Occipital lobe (tissue), 3 donors: ENCODE measurements at places on chromosomes 13 and 19. TPM values are rescaled to one million over a fixed set of nuclear protein-coding genes. Genes with fewer than 3 reads are reported as not detected.

DNA sequence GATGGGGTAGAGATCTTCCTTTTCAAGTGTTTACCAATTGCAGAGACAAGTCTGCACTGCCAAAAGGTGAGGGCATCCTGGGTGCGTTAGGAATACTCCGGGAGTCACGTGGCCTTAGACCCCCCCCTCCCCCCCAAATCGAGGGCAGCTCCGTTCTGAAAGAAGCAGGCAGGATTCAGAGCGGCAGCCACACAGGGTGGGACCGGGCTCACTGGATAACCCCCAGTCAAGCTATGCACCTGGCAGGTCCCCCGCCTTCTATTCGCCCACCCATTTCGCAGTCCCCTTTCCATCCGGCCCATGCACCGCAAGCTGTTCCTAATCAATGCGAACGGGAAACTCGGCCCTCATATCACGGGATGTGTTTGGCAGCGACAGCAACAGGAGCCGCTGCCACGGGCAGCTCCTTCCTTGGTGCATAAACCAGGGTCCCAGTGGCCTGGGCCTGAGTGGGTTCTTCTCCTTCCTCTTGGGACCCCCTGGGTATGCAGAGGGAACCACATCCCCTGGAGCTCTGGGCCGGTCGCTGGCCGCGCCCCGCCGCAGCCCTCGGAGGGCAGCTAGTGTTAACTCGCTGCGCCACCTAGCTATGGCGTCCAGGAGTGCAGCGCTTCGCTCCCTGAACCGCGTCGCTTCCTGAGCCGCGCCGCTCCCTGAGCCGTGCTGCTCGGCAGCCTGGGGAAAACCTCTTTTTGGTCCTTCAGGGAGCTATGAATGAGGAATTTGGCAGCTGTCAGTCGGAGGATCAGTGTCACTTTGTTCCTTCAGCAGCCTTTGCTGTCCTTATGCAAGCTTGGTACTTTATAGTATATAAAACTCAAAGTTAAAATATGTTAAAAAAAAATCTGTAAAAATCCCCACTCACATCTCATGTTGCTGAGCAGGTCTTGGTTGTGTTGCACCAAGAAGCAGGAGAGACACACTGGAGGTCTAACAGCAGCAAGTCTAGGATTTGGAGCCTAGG lies 41.4 kb downstream of the LYL1 start:
- DNase-seq = peak; percentile 77

GRCh38 chr13:50577806-50578205 lies 265.7 kb downstream of the DLEU7 start:
- no peak for DNase-seq

- DNase-seq = no peak
Observed at GRCh38 chr19:49844138-49845095, 6.5 kb upstream of the PTOV1 start.

DNA sequence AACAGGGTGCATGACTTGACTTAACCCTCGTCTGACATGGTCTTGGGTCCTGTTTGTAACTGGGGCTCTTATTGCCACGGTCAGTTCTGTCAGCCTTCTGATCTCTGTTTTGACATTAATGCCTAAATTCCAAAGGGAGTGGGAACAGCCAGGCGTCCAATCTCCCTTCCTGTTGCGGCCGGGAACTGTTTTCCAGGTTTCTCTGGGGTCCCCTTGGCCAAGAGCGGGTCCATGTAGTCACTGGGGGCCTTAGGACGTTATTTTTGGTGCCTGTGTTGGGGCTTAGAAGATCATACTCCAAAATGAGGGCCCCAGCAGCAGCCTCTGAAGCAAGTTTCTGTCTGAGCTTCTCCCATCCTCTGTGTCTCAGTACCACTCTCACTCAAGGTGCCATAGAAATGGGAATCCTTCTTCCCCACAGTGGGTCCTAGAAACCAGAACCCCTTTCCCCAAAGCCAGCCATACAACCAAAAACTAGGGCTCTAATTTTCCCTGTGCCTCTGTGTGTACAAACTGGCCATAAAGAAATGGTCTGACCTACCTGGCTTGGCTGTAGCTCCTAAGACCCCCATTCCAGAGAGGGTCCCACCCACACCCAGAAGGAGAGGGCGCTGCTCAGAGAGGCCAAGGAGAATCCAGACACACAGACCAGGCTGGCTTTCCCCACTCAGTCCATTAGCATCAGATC lies 50.4 kb downstream of the C13orf46 start:
- DNase-seq = no peak

GRCh38 chr19:3683405-3684053 lies 16.7 kb downstream of the PIP5K1C start:
- DNase-seq = no peak

GRCh38 chr13:31204592-31204991 lies 4.8 kb downstream of the B3GLCT start:
- DNase-seq = no peak

GRCh38 chr19:7101498-7102253 lies 32.2 kb downstream of the ZNF557 start:
- DNase-seq = no peak

GRCh38 chr19:4967738-4968461 lies 1.0 kb upstream of the KDM4B start:
- DNase-seq = no peak

DNA sequence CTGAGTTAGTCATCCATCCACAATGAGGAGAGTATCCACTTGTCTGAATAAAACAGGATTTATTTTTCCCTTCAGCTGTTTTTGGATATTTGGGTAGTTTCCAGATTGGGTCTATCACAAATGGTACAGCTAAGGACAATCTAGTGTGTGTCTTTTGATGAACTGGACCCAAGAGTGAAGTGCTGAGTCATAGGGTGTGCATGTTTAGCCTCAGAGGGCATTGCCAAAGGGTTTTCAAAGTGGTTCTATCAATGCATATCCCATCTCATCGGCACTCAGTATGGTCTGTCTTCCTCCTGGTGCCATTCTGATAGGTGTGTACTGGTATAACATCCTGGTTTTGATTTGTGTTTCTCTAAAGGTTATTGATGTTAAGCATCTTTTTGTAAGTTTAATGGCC lies 62.3 kb downstream of the GSX1 start:
- DNase-seq = no peak

DNA sequence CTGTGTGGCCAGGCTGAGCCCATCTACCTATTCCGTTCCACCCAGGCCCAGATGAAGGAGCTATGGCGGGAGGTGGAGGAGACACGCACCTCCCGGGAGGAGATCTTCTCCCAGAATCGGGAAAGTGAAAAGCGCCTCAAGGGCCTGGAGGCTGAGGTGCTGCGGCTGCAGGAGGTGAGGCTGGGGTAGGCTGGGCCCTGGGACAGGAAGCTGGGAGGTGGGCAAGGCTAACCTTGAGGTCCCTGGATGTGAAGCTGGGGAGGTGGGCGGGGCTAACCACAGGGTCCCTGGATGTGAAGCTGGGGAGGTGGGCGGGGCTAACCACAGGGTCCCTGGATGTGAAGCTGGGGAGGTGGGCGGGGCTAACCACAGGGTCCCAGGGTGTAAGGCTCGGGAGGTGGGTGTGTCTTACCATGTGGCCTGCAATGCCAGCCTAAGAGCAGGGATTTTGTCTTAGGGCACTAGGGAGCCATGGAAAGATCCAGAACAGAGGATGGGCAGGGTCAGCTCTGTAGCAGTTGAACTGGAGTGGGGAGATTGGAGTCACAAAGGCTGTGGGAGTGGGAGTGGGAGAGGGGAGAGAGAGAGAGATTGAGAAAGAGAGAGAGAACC lies 36.9 kb downstream of the KCNC3 start:
- no peak for DNase-seq

GRCh38 chr13:44093607-44094564 lies 214.2 kb downstream of the LACC1 start:
- no peak for DNase-seq

GRCh38 chr19:56594783-56595547 lies at the start of gene ZNF71:
ZNF71 (plus strand) TSS chr19:56595302; CDS start chr19:56601559, 6,257 bp downstream.
- peak; percentile 85 for DNase-seq

DNA sequence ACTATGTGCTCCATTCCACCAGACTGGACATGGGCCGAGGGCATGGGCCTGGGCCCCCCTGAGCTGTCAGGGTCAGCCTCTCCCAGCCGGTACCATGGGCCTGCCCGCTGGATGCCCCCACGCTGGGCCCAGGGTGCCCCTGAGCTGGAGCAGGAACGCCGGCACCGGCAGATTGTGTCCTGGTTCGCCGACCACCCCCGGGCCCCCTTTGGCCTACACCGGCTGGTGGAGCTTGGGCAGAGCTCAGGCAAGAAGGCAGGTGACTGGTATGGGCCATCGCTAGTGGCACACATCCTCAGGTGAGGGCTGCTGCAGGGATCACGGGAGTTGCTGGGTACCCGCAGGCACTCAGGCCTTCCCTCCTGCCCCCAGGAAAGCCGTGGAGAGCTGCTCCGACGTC lies 3.1 kb downstream of the ATG4D start:
- DNase-seq = no peak

DNA sequence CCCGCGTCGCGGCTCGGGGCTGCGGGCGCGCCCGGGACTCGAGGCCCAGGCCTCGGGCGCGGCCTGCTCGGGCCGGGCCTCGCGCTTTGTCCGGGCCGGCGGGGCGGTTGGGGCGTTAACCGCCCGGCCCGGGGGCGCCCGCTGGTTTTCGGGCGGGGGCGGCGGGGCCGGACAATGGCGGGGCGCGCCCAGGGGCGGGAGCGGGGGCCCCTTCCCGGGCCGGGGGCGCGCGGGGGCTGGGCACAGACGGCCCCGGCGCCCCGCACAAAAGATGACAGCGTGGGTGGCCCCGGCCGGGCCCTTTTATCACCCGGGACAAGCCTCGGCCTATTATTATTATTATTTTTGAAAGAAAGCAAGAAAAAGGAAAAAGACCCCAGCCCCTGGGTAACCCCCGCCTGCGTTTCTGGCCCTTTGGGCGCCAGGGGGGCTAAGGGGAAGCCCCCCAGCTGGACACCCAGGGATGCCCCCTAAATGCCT lies 419 bp downstream of the KDM4B start:
- no peak for DNase-seq

- DNase-seq = no peak
Observed at GRCh38 chr13:99078017-99078771, 100.3 kb upstream of the DOCK9 start.

GRCh38 chr19:6108721-6109633 lies 1.3 kb downstream of the RFX2 start:
- no peak for DNase-seq

DNA sequence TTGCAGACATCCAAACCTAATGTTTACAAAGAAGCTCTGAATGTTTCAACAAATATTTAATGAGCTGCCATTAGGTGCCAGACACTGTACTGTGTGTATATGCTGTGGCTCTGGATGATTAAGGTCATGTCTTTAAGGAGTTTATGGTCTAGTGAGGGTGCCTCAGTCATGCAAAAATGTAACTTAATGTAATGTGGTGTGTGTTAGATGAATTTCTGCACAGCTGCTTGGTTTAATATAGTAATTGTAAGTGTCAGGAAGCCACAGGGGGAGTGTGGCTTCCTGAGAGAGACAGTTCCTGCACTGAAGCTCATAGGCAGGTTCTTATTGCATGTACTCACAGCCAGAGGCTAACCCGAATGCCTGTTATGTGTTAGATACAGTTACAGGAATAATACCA lies 43.3 kb downstream of the SPATA13 start:
- DNase-seq = no peak

- peak; percentile 47 for DNase-seq
Observed at GRCh38 chr19:18543814-18544475, 572 bp upstream of the FKBP8 start.

DNA sequence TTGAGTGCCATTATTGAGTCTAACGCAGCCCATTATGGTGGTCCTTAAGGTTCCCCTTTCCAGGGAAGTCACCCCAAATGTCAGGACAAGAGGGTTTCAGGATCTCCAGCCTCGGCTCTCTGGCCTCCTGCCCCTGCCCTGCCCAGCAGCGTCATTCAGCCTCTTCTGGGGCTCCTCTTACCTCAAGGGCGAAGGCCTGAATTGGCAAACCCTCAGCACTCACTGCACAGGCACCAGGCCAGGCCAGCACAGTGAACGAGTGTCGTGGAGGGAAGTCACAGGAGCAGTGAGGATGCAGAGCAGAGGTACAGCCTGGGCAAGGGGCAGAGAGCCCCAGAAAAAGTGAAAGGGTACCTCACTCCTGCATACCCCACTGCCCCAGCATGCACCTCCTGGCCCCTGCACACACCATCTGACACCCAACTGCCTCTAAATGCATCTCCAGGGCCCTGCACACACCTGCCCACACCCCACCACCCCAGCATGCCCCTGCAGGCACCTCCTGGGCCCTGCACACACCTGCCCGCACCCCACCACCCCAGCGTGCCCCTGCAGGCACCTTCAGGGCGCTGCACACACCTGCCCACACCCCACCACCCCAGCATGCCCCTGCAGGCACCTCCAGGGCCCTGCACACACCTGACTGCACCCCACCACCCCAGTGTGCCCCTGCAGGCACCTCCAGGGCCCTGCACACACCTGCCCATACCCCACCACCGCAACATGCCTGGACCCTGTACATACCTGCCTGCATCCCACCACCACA lies 19.8 kb downstream of the SLC25A42 start:
- no peak for DNase-seq

DNA sequence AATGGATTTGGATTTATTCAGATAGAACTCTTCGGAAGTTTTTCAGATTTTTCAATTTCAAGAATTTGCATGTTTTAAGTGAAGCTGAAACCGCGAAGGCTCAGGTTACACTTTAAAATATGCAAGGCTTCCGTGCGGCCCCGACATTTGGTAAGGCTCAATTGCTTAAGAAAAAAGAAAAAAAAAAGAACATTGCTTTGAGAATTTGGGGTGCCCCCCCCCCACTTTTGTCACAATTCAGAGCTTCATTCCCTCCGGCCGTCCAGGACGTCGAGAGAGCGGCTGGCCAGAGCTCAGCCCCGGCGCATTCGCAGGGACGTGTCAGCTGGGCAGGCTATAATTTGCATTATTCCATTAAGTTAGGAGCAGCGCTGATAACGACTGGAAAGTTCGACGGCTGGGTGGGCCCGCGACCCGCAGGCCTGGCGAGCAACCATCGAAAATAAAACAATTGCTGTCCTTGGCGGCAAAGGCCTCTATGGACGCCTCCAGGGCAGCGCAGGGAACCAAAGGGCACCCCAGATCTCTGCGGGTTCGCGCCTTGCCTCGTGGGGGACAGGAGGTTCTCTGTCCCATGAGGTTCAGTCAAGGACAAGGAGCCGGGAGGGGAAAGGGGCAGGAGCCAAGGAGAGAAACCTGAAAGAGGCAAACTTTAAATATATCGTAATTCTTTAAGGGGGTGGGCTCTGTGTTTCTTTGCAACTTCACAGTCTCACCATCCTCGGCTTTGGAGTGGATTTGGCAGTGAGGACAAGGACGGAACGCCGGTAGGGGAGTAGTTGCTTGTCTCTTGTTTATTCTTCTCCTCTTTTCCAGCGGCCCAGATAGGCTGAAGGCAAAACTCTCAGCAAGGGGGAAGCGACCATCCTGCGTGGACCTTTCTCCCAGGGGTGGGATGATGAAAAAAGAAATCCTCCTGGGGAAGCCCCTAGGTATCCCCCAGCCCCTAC lies 7.0 kb downstream of the SOX21 start:
- DNase-seq = no peak

GRCh38 chr13:30675717-30676116 lies 58.0 kb downstream of the USPL1 start:
- no peak for DNase-seq

GRCh38 chr19:45076029-45076850 lies at the start of gene ZNF296:
ZNF296 (minus strand) TSS chr19:45076478; CDS start chr19:45076373, 105 bp downstream.
- no peak for DNase-seq

TYROBP gene
- total RNA-seq = 3.1 TPM

ZNF813 gene
- 6.6 TPM for total RNA-seq

ZNF473 gene
- total RNA-seq = 11.5 TPM

ZNF230 gene
- total RNA-seq = 10.3 TPM

CYP4F22 gene
- not detected for total RNA-seq
